ENCODE measurements at places on chromosomes 12 and 14.

- no peak for DNase-seq
Measured at GRCh38 chr12:120909633-120910298, 5.6 kb upstream of the SPPL3 start.

DNA sequence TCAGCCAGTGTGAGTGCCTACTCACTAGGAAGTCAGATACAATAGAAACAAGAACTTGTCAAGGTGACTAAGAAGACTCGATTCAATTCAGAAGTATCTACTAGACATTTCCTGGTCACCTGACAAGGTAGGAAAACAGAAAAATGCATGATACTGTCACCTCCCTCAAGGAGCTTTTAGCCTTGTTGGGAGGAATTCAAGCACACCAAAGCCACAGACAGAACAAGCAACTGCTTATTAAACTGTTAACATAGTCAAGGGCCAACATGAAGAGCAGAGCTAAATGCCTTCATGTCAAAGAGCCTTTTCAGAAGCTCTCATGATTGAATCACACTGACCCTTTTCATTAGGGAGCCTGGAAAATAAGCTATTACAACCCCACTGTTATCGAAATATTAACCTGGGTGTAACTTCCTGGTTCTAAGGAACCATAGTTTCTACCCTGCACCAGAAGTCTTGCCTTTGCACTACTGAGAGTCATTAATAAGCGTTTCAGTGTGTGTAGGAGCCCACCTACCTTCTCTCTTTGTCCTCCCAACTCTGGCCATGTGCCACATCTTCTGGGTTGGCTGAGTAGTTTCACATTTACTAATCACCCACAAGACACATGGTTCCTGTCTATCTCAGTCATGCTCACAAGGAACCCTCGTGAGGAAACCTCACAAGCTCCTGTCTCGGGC is 31.0 kb upstream of the LGALS3 start:
- DNase-seq: no peak

- no peak for DNase-seq
Measured at GRCh38 chr12:123621619-123622530, 11.6 kb downstream of the EIF2B1 start.

- no peak for DNase-seq
Measured at GRCh38 chr14:31893221-31893757, 183.8 kb upstream of the ARHGAP5 start.

GRCh38 chr12:28512406-28512805 is 322.1 kb downstream of the CCDC91 start:
- DNase-seq: no peak

DNA sequence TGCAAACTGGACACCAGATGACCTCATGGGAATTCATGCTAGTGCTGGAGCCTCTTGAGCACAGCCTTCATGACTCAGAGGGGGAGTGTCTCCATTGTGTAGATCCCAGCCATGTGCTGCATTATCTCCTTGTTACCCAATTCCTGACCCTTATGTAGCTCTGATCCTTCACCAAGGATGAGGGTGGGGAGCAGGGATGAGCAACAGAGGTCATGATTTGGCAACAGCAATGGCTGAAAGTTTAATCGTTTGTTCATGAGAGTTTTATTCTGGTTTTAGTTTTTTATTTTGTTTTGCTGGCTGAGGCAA is 9.5 kb upstream of the BDKRB1 start:
- DNase-seq: peak; percentile 97

GRCh38 chr12:32390572-32391219 is 8.7 kb upstream of the FGD4 start:
- DNase-seq: no peak

DNA sequence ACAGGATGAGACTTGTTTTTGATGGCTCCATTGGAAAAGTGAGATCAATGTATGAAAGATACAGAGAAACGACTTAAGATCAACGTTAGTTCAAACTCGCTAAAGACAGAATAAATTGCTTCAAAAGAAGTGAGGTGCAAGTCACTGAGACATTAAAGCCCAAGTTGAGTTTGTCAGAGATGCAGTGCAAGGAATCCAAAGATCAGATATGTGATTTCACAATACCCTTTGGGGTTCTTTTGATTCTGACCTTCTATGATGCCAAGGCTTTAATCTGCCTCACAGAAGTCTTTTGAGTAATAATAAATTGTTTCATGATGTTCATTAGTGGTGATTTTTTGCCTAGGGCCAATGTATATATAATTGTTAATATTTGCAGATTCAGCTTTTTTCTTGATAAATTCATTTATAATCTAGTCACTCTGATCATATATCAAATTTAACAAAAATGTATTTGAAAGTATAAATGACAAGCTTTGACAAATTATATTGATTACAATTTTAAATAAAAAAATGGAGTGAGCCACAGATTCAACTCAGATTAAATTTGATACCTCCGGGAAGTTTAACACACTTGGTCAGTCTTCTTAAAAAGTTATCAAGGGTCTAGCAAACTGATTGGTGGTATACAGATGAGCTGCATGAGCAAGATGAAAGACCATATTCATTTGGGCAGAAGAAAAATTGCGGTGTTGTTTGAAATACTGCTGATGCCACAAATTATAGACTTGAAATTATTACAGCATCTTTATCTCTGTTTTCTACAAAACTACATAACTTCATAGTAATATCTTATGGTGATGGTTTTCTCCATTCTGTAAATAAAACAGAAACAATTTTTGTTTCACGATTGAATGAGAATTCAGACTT is 144.8 kb upstream of the FAR2 start:
- DNase-seq: no peak

DNA sequence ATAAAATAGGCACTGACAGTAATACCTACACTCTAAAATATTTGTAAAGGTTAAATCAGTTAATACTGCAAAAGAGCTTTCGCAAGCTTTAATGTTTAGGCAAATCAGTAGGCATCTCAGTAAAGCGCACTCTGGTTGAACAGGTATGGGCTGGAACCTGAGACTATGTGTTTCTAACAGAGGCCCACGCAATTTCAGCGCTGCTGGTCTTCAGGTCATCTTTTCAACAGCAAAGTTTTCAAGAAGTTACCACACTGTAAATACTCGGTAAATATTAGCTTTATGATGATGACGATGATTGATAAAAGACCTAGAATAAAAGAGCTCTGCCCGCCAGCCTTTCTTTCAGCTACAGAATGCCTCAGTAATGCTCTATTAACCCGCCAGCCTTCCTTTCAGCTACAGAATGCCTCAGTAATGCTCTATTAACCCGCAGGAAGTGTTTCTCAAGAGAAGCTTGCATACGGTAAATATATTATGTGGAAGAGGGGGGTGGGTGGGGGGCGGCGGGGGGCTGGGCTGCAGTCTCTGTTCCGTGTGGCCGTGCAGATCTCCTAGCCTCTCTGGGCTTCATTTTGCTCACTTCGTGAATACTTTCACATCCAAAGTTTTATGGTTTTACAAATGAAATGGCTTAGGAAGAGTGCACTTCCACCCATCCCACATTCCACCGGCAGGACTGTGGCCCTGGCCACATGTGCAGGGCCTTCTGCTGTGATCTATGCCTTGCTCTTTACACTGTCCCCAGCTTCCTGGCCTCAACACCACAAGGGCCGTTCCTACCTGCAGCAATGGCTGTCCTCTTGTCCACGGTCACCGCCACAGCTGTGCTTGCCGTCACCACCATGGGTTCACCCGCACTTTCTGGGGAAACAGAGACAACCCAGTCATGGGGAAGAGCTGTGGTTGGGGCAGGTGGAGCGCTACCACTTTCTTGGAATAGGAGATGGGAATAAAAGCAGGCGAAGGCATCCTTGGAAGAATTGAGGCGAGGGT is 19.9 kb downstream of the LRTM2 start:
- no peak for DNase-seq

- DNase-seq: no peak
Measured at GRCh38 chr12:89559753-89560152, 33.9 kb upstream of the POC1B start.

DNA sequence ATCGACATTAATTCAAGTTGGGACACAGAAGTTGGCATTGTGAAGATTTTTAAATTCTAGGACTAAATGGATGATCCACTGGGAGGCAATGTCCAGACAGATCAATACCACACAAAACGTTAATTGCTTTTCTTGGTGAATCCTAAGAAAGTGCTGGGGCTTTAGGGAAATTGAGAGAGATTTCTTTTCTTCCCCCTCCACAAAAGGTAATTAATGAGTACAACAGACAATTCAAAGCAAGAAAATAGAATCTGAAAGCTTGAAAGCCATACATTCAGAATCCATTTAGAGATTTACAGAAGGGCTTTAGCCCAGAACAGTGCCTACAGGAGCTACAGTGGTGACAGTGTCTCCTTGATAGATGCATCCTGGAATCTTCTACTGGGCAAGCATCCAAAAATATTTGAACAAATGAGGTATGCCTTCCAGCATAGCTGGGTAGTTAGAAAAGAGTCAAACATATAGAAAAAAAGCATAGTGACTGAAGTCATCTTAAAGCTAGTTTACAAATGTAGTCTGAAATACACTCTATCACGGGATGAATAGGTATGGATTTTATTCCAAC is 718.1 kb downstream of the DIO2 start:
- DNase-seq: no peak

DNA sequence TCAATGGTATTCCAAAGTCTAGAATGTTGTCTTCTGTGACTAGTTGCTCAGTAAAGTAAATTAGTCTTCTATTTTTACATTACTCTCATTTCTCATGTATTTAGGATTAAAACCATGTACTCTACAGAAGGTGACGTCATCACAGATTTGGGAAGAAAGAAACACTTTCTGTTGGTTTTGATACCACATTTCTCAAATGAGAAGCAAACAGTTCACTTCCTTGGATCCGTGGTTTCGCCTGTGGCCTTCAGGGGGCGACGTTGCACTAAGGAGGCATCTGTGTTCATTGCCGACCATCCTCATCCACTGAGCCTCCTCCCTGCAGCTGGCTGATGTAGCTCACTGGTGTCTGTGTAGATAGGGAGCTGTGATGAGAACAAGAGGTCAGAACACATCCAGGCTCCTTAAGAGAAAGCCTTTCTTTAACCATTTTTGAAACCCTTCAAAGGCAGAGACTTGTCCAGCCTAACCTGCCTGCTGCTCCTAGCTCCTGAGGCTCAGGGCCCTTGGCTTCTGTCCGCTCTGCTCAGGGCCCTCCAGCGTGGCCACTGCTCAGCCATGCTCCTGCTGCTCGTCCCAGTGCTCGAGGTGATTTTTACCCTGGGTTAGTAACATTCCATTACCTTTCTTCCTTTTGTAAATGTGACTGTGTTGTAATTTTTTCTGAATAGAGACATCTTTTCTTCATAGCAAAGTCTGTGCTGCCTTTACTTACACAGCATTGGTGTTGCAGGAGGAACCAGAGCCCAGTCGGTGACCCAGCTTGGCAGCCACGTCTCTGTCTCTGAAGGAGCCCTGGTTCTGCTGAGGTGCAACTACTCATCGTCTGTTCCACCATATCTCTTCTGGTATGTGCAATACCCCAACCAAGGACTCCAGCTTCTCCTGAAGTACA is 220.6 kb upstream of the OR4E1 start:
- no peak for DNase-seq

DNA sequence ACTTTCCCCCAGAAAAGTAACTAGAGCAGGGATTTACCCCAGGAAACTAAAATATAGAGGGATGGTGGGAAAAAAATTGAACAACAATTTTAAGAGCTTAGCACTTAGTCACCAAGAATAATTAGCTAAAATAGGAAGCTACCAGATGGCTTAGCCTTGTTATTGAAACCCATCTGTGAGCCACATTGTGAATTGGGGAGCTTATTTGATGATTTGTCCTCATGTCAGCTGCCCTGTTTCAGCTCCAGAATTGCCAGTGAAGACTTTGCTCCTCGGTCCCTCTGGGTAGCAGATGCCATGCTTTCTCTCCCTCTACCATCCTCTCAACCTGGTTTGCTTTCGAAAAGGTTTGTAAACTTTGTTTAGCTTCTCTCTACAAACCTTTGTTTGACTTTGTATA is 67.7 kb upstream of the PTHLH start:
- DNase-seq: no peak

DNA sequence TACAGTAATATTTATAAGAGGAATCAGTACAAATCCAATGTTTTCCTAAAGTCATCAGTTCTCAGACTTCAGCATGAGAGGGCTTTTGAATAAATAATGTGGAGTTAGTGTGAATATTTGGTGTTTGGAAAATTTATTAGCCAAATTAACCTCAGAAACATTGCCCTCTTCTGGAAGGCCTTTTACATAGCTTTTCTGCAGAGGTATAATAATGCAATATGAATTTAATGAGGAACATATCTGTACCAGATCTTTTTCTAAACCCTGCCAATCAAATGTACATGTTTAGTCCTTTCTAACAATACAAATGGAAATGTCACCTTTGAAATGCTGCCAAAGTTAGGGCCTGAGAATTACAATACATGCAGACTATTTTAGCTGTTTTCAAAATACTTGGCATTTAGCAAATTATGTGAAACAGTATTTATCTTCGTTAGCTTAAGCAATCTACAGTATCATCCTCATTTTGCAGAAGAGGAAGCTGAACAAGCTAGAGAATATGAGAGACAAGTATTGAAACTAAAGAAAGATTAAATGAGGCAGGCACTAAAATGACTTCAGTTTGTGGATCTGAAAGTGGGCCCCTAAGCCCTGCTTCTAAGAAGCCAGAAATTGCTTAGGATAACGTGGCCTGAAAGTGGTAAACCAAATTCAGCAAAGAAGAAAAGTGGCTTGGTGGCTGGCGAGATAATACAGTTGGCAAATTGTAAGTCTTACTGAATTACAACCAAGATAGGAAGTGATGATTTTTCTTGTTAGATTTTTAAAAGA is 60.4 kb upstream of the MANSC4 start:
- no peak for DNase-seq

DNA sequence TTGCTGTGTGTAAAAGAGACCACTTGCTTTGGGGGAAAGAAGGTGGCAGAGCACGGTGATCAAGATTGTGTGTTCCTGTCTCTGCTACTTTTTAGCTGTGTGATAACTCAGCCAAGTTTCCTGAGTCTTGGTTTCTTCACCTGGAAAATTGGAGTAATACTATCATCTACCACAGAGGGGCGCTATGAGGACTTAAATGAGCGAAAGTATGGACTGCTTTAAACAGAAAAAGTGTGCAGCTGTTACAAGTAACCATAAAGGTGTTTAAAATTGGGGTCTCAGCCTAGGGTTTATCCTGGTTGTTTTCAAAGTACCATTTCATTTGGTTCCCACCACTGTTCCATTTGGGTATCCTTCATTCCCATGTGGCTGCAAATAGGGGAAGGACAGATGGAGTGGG is 65.9 kb upstream of the WSCD2 start:
- DNase-seq: no peak

- DNase-seq: no peak
Measured at GRCh38 chr12:40208707-40209446, 15.9 kb upstream of the LRRK2 start.

GRCh38 chr14:96975116-96975515 is 177.9 kb downstream of the VRK1 start:
- DNase-seq: no peak

GRCh38 chr12:92065639-92066038 is 80.0 kb downstream of the BTG1 start:
- DNase-seq: no peak

DNA sequence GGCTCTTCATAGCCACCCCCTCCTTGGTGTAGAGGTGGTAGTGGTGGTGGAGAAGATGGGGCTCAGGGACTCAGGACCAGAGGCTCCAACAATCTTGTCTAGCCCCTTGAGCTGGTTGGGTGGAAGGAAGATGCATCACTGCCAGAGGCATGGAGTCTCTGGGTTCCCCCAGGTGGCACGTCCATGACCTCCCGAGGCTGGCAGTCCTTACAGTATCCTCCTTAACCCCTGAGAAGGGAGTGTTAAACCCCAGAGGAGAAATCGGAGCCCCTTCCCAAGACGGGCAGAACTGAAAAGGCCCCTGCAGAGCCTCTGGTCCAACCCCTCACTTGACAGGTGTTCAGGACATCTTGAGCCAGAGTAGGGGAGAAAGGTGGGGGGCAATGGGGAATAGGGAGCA is 9.1 kb downstream of the KRT83 start:
- DNase-seq: no peak
